ENCODE measurements at places on chromosomes 2 and 18.

DNA sequence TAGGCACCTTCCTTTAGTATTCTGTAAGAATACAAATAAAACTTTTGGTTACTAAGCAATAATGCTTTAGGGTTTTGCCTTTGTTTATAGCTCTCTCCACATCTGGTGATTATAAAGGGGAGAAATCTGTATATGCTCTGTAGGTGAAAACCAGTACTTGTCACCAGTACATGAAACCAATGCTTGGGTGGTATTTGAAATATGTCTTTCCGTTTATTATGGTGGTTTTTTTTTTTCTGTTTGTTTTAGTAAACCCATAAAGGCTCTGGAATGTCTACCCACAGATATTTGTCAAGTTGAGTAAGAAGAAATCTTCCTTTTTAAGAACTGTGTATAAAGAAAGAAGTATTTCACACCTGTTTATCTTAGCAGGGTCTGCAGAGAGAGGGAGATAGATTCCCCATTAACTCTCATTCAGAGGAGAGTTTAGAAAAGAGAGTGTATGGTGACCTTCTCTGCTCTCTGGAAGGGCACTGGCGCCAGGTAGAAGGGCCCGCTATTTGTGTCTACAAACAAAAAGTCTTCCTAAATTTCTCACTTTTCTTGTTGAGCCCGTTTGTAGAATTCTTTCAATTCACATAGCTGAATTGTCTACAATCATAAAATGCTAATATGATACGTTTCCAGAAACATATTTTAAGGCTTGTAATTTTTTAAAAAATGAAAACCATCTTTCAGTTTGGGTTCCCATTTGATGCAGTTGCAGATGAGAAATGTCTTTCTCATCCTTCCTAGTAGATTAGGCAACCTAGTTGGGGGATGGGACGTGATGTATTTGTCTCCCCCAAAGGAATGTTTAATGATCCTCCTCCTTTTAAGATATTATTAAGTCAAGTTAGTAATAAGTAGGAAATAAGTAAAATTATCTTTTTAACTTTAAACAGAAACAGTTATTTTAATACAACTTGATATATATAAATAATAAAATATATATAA, 33.9 kb downstream of the MAP3K20 start:
- DNase-seq: peak; percentile 89

DNA sequence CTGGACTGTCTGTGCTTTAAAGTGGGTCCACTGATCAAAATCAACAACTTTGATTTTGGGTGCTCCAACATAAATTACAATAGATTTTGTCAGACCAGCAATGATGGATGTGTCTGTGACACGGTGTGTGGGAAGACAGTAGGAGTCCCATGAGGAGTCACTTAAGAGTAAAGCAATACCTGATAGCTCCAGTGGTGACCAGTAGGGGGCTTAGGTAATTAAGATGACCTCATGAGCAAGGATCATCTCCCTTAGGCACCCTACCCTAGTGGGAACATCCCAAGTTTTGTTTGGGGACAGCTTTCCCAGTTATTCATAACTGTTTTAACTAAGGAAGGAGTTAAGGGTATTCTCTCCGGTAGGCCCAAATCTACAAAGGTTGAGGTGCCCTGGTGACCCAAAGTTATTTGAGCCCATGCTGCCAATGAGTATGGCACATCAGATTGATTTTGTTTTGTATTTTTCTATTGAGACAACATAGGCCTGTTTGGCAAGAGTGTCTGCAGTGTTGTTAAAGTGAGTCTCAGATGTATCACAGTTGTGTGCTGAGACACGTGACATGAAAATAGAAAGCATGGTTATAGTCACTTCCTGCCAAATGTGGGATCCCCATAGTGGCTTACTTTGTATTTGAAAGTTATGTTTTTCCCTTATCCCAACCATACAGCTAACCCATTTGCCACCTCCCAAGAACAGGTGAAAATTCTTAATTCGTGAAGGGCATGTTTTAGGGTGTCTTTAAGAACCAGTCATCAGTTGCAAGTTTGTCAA, 1337.6 kb upstream of the SLC39A10 start:
- DNase-seq: no peak

- no peak for DNase-seq
Observed at GRCh38 chr2:74552914-74553811, 579 bp downstream of the LOXL3 start.

DNA sequence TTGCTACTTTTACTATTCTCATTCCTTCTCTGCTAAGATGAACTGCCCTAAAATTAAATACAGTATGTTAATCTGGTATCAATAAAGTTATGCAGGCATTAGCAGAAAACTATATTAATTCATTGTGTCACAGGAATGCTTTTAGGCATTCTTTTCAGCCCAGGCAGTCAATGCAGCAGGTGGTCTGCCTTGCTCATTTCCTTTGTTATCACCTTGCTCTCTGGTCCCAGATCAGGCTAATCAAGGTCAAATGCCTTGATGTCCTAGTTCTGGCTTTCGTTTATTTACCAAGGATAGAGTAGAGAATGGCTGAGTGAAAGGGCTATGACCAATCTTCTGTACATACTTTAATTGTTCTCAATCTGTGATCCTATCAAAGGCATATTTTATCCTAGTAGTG, 1023.6 kb downstream of the TMEM182 start:
- DNase-seq: no peak

DNA sequence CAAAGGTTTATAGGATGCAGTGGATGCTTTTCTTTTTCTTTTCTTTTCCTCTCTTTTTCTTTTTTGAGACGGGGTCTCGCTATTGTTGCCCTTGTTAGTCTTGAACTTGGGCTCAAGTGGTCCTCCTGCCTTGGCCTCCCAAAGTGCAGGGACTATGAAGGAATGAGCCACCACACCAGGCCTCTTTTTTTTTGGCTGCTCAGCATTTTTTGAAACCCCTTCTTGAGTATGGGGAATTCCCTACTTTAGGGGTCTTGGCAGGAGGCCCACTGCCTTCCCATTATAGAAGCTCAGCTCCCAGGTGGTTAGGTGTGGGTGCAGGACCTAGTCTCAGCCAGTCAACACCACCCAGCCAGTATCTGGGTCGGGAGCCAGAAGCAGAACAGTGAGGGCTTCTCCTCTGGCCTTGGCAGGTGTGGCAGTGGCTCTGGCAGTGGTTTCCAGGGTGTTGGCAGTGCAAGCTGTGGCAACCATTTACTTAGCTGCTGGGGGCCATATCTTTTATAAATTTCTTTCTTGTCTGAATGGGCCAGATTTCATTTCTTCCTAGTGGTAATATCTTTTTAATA, 51.4 kb upstream of the ACYP2 start:
- DNase-seq: no peak

DNA sequence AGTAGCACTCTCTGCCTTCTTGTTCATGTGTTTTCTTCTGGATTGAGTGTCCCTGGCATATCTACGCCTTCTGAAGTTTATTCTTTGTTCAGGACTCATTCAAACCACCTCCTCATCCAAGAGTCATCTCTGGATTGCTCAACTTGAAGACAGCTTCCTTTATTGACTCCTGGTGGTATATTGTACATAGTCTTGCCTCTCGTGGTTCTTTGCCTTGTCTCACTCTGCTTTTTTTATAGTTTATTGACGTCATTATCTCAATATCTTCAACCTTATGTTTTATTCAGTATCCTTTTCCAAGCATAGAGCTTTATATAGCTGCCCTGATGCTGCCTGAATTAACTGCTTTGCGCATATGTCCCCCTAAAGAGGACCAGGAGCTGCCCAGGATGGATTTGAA, 161.7 kb downstream of the INSIG2 start:
- no peak for DNase-seq

GRCh38 chr2:20211860-20212458, 13.0 kb downstream of the SDC1 start:
- no peak for DNase-seq

- DNase-seq: no peak
Observed at GRCh38 chr18:49412679-49413078, 47.8 kb downstream of the DYM start.

DNA sequence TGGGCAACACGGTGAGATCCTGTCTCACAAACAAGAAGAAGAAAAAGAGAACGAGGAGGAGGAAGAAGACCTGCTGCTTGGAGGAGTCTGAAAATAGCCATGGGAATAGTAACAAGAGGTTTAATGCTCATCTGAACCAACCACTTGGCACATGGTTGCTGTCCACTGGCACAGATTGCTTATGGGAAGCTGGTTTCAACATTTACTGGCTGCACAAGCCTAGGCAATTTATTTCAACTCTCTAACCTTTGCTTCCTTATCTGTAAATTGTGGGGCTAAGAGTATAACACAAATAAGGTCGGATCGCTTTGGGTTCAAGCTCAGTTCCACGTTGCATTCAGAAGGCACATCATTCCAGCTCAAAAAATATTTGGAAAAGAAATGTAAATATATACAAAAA, 14.2 kb upstream of the RHOB start:
- no peak for DNase-seq

- no peak for DNase-seq
Observed at GRCh38 chr2:218882866-218883366, 2.3 kb downstream of the WNT10A start.

- DNase-seq: peak; percentile 27
Observed at GRCh38 chr2:32008805-32009515, 1.8 kb downstream of the MEMO1 start.

DNA sequence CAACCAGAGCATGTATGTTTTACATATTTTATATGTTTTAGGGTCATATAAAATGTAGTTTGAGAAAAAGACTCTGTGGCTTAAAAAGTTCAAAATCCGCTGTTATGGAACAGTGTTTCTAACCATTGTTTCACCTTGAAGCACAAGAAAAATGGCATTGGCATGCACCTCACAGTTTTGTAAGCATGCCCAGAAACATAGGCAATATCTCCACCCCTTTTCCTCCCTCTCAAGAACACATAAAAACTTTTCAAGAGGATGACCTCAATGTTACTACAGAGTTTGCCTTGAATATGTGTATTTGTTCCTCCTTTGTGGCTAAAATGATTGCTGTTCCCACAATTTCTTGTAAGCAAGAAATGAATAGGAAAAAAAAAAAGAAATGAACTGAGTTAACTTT, 29.3 kb upstream of the SLC40A1 start:
- no peak for DNase-seq

GRCh38 chr2:51231071-51231470, 199.1 kb upstream of the NRXN1 start:
- no peak for DNase-seq

DNA sequence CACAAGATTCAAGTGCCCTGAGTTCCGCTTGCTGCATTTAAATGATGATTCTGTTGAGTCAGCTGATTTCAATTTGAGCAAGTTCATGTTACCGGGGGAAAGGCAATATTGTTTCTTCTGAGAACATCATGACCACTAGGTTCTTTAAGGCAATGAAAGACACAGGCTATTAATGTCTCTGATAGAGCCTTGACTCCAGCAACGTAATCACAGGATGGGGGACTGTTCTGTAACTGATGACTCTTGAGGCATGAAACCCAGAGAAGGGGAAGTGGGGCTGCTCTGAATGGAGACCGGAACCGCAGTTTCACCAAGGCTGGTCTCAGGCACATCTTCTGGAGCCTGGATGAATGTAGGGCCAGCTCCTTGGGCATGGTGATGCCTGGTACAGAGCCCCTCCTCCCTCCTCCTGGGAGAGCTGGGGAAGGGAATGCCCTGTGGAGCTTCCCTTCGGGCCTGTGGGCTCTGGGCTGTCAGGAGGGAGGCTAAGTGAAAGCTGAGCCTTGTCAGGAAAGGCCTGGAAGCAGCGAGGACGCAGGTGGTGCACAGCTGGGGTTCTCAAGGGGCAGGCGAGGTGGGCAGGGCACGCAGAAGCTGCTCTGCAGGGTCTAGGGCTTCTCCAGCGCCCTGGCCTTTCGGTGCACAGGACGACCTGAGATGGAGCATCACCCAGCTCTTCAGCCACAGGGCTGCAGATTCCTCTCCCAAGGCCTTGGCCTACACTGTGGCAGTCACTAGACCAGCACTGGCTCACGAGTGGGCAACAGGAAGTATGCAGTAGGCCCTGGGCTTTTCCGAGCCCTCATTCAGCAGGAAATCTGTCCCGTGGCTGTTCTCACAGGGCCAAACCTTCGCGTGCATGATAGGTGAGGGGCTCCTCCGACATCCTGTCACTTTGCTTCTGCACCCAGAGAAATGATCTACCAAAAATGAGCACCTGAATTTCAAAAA, 36.6 kb upstream of the PRLH start:
- DNase-seq: no peak

DNA sequence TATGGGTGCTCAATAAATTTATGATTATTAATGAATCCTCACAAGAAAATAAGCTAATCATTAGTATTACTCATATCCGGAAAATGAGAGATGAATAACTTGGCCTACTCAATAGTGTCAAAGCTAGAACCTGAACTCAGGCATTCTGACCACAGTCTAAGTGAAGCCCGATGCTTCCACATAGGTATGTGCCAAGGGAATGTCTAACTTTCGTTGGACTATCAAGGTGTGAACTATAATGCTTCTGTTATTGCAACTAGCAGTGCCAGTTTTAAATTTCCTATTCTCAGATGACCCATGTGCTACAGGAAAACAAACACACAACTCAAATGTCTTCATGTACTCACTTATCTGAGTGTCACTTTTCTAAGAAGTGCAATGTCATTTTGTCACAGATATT, 1.8 kb downstream of the BARD1 start:
- peak; percentile 12 for DNase-seq

DNA sequence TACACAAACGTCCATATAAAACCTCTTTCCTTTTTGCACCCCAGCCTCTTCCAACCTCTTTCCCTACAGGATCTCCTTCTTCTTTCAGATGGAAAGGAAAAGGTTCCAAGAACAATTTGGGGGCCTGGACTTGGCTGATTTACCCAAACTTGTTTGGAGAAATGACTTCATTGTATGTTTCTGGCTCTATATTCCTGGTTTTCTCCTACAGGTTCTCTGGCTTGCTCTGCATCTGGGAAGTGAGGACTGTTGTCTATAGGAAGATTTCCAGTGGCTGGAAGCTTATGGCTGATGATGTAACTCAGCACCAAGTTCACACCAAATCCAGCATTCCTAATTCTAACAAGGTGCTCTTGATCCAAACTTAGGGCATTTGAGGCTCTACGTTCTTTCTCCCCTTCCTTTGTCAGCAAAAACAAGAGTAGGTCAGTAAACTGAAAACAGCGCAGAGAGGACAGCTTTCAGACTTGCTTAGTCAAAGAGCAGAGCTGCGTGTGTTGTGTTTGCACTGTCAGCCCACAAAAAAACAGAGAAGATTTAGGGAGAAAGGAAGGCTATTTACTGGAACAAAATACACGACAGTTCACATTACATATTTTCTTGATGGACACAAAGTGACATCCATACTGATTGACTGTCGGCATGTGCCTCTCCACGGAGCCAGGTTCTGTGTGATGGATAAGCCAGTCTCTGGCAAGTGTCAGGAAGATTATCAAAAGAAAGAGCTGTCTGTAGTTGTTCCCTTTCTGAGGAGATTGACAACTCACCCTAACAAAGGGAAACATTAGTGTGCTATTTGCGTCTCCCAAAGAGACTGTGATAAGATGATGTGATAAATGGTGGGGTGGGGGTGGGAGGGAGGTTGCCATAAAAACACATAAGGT, 39.7 kb downstream of the CDCA7 start:
- DNase-seq: no peak

GRCh38 chr2:165698444-165698884, 95.6 kb downstream of the GALNT3 start:
- DNase-seq: peak; percentile 57

DNA sequence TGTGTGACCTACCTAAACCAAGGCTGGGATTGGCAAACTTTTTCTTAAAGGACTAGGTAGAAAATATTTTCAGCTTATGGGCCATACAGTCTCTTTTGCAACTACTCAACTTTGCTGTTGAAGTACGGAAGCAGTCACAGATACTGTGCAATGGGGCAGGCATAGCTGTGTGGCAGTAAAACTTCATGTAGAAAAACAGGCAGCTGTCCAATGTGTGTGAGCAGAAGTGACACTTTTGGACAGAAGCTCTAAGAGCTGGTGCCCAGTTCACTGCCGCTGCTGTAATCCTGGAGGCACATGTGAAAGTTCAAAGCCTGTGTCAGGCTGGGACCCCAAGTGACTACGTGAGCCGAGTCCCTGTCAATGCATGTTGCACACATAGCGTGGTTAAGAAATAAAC, 46.7 kb downstream of the MAPK4 start:
- DNase-seq: no peak
